Effector memory CD4-positive, alpha-beta T cell (primary cell): ENCODE measurements at places on chromosomes 7 and 10.

GRCh38 chr10:46543466-46544377 lies 12.7 kb downstream of the GPRIN2 start:
- H3K4me3 ChIP-seq, result no peak overlapping the region
- no peak overlapping the region for H3K27ac ChIP-seq
- DNase-seq, result no peak
- no peaks in the 10 kb centered on the region for H3K4me1 ChIP-seq

DNA sequence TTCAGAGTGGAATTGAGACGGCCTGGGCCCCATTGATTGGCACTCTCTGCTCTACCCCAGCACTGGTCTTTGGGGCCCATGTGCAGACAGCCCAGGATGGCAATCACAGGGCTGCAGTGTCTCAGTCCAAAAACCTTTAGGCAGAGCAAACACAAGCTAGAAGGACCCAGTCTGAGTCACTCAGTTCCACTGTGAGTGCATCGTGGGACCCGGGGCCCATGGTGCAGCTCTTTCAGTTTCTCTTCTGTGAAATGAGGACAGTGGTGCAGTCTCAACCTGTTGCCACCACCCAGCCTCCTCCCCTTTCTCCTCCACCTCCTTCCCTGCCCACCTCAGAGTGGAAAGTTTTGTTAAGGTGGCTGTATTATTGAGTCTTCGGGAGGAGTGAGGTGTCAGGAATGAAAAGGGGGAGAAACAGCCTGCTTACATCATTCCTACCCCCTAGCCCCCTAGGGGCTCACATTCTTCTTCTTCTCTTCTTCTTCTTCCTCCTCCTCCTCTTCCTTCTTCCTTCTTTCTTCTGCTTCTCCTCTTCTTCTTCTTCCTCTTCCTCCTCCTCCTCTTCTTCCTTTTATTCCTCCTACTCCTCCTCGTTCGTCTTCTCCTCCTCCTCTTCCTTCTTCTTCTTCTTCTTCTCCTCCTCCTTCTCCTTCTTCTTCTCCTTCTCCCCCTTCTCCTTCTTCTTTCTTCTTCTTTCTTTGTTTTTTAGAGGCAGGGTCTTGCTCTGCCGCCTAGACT lies 19.5 kb upstream of the CARD11 start:
- peak overlapping the region; percentile 27 for H3K4me3 ChIP-seq
- H3K27ac ChIP-seq, result peak overlapping the region; percentile 36
- H3K4me1 ChIP-seq, result peaks cover 37% of the 10 kb centered on the region
- no peaks in the 10 kb centered on the region for H3K27me3 ChIP-seq

- no peaks in the 10 kb centered on the region for H3K4me1 ChIP-seq
- DNase-seq, result no peak
- H3K27ac ChIP-seq, result no peak overlapping the region
Observed at GRCh38 chr10:77983384-77984341, 45.7 kb downstream of the POLR3A start.

- H3K4me1 ChIP-seq, result peaks cover 20% of the 10 kb centered on the region
- H3K36me3 ChIP-seq, result peaks cover 20% of the 10 kb centered on the region
- no peak overlapping the region for H3K4me3 ChIP-seq
- H3K27me3 ChIP-seq, result no peaks in the 10 kb centered on the region
- H3K27ac ChIP-seq, result no peak overlapping the region
Observed at GRCh38 chr7:98206451-98207330, 4.5 kb upstream of the BHLHA15 start.

DNA sequence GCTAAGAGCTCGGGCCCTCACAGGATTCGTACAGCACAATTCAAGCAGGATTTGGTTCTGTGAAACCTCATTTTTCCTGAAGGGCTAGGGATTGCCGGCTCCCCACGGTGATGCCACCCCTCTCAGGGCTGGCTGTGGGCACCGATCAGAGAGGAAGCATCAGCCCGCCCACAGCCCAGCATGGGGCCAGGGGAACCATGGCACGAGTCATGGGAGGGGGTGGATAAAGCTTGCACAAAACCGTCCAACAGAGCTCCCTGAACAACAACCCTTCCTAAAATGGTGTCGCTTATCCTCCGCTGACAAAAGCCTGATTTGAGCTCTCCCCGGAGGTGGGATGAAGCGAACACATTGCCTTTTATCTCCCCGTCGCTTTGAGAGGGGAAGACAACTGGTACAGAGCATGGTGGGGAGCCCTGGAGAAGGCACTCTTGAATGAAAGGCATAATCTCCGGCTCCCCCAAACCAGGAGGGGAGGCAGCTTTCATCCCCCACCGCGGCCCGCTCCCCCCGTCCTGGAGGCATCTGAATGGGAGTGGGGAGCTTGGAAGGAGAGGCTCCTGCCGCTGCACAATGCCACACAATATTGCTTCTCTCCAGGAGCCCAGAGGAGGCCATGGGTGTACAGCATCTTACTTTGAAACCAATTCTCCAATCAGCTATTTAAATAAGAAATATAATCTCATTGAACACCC lies 144.0 kb downstream of the RPS24 start:
- DNase-seq, result no peak
- H3K36me3 ChIP-seq, result no peaks in the 10 kb centered on the region
- H3K4me3 ChIP-seq, result no peak overlapping the region
- no peak overlapping the region for H3K27ac ChIP-seq
- no peaks in the 10 kb centered on the region for H3K4me1 ChIP-seq

DNA sequence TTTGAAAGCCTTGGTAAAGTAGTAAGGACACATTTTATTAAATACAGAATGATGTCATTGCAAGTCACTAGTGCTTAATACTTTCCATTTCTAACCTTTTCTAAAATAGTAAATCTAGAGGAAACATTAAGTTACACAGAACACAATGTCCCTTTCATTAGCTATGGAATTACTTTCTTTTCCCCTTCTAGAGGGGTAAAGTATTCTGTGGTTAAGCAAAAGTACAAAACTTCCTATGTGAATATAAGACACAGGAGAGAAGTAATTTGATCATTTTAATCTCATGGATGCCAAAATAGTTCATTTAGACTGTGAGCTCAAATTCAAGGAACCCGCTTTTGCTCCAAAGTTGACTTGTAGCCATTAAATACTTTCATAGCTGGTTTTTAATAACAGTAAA lies 49.8 kb downstream of the SEMA3E start:
- H3K27me3 ChIP-seq, result no peaks in the 10 kb centered on the region
- no peak for DNase-seq
- no peak overlapping the region for H3K27ac ChIP-seq
- H3K4me3 ChIP-seq, result no peak overlapping the region
- no peaks in the 10 kb centered on the region for H3K4me1 ChIP-seq
- H3K36me3 ChIP-seq, result no peaks in the 10 kb centered on the region

DNA sequence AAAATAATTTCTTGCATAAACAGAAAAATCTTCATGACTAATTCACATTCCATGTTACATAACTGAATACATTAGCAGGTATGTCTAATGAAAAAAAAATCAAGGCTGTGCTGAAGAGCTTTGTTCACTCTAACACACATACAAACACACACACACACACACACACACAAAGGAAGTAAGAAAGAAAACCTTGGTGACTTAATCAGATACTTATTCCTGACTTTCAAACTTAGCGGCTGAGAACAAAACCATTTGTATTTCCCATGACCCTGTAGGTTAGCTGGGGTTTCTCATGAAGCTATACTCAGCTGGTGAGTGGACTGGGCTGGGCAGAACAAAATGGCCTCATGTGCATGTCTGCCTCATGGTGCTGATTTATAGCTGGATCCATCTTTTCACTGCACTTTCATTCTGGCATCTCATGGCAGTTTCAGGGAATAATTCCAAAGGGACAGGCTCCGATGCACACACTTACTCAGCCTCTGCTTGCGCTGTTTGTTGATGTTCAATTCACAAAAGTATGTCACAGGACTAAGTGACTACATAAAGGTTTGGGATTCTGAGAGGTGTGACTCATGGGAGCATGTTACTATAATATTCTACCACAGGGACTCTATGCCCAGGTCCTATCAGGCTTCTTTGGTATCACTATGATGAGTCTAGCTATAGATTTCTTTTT lies 161.2 kb downstream of the PCLO start:
- H3K27me3 ChIP-seq, result no peaks in the 10 kb centered on the region
- no peak overlapping the region for H3K27ac ChIP-seq
- no peak for DNase-seq
- H3K4me1 ChIP-seq, result no peaks in the 10 kb centered on the region
- H3K36me3 ChIP-seq, result no peaks in the 10 kb centered on the region

DNA sequence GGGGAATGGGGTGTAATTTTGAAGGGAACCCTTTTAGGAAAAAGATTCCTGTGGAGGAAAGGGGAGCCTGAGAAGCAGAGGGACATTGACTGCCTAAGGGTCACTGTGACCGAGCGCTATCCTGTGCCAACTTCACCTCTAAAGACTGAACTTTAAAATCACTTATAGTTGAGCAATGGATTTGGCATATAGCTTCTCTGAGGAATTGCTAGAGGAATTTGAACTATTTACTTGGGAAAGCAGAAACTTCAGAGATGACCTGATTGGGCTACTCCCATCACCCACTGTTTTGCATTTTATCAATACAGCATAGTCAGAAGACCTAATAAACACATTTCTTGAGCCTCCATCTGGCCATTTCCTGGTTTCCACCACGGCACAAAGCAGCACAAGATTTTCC lies 23.7 kb upstream of the WNT16 start:
- H3K27ac ChIP-seq, result no peak overlapping the region
- no peaks in the 10 kb centered on the region for H3K27me3 ChIP-seq
- H3K4me1 ChIP-seq, result no peaks in the 10 kb centered on the region
- no peaks in the 10 kb centered on the region for H3K36me3 ChIP-seq

DNA sequence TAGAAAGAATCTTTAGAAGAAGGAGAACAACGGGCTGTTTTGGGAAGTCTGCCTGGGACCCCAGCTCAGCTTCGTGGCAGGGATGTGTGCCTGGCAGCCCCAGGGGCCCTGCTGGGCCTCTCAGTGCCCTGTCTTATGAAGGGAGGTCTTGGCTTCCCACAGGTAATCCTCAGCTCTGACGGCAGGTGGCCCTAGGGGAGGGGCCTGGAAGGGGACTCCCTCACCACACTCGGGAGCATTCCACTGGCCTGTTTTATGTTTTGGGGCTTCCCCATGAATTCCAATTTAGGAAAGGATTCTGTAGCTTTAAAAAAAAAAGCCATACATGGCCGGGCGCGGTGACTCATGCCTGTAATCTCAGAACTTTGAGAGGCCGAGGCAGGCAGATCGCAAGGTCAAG lies 3.0 kb upstream of the DMBT1 start:
- H3K36me3 ChIP-seq, result no peaks in the 10 kb centered on the region
- no peaks in the 10 kb centered on the region for H3K27me3 ChIP-seq
- H3K4me1 ChIP-seq, result peaks cover 12% of the 10 kb centered on the region
- H3K27ac ChIP-seq, result no peak overlapping the region
- H3K4me3 ChIP-seq, result no peak overlapping the region
